WTC11 (cell line): ENCODE measurements at places on chromosomes 16 and 17. TPM values are rescaled to one million over a fixed set of nuclear protein-coding genes. Genes with fewer than 3 reads are reported as not detected.

KRT27 gene
- not detected in 3 replicates for total RNA-seq

GPRC5B gene
- 104 to 107 TPM (median 105 TPM) in 3 replicates for total RNA-seq

KLHL10 gene
- 0.14 to 0.35 TPM (median 0.14 TPM) in 3 replicates for total RNA-seq

DNA sequence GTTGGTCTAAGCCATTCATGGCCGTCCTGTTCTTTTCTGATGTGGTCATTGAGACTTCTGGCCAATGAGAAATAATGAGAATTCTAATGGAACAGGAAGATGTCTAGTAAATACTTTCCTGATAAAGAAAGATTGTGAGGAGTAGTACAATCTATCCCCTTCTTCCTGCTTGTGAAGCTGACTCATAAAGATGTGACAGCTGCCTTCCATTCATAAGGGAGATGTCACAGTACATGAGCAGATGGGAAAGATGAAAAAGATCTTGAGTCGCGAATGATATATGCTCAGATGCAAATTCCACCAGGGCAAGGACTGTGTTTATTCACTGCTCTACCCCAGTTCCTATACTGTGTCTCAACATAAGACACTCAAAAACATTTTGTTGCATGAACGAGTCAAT, 111.7 kb upstream of the FOXF1 start:
- no peak overlapping the region for H3K4me3 ChIP-seq
- H3K27me3 ChIP-seq, result no peaks in the 10 kb centered on the region
- no peaks in the 10 kb centered on the region for H3K36me3 ChIP-seq
- H3K4me1 ChIP-seq, result peaks cover 14% of the 10 kb centered on the region
- no peak for DNase-seq

GRCh38 chr16:69839240-69839688, 77.1 kb downstream of the WWP2 start:
- no peak overlapping the region for H3K27ac ChIP-seq
- peaks cover 3% of the 10 kb centered on the region; the same call in 1 of the 2 replicates for H3K4me1 ChIP-seq
- no peaks in the 10 kb centered on the region for H3K27me3 ChIP-seq
- peaks cover 14% of the 10 kb centered on the region for H3K36me3 ChIP-seq
- H3K4me3 ChIP-seq, result no peak overlapping the region

GRCh38 chr17:81197831-81198490, 24.8 kb downstream of the CEP131 start:
- peaks cover 2% of the 10 kb centered on the region; the same call in 1 of the 2 replicates for H3K36me3 ChIP-seq
- no peak for DNase-seq
- H3K27me3 ChIP-seq, result no peaks in the 10 kb centered on the region
- no peak overlapping the region for H3K27ac ChIP-seq
- H3K4me1 ChIP-seq, result no peaks in the 10 kb centered on the region

CDH3 gene
- 128 to 142 TPM (median 136 TPM) in 3 replicates for total RNA-seq

GRCh38 chr16:2437032-2437790, 8.0 kb downstream of the CCNF start:
- H3K4me3 ChIP-seq, result no peak overlapping the region
- DNase-seq, result no peak
- H3K36me3 ChIP-seq, result peaks cover 72% of the 10 kb centered on the region
- H3K4me1 ChIP-seq, result no peaks in the 10 kb centered on the region
- H3K27me3 ChIP-seq, result no peaks in the 10 kb centered on the region

GRCh38 chr17:44568945-44569858, 11.9 kb downstream of the FZD2 start:
- H3K36me3 ChIP-seq, result peaks cover 15% of the 10 kb centered on the region
- no peak overlapping the region for H3K4me3 ChIP-seq
- peak overlapping the region; percentile 63 for H3K27ac ChIP-seq

KRTAP16-1 gene
- not detected in 3 replicates for total RNA-seq

DNA sequence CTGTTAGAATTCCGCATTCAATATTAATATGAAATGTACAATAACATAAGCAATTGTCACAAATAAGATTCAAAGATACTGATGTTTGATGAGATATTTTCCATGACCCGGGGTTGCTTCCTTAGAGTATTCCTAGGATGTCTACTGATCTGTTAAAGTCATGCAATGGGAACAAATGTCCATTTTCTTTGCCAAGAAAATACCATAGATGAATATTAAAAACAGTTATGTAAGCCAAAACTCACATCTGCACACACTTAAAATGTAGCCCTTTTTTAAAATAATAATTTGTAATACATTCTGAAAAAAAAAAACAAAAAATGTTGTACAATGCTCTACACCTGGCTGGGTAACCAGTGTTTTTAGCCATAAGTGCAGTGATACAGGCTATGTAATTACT, 259.4 kb upstream of the AXIN2 start:
- H3K4me1 ChIP-seq, result no peaks in the 10 kb centered on the region
- no peaks in the 10 kb centered on the region for H3K27me3 ChIP-seq
- no peaks in the 10 kb centered on the region for H3K36me3 ChIP-seq
- DNase-seq, result no peak
- H3K27ac ChIP-seq, result no peak overlapping the region
- H3K4me3 ChIP-seq, result no peak overlapping the region

GRCh38 chr16:78075800-78076199, 23.7 kb upstream of the WWOX start:
- peaks cover 100% of the 10 kb centered on the region for H3K27me3 ChIP-seq
- no peak for DNase-seq
- no peaks in the 10 kb centered on the region for H3K36me3 ChIP-seq
- no peak overlapping the region for H3K4me3 ChIP-seq

FN3K gene
- 19.3 to 23.6 TPM (median 21.2 TPM) in 3 replicates for total RNA-seq

GRCh38 chr17:32564325-32564724, 77.5 kb downstream of the CDK5R1 start:
- no peak overlapping the region for H3K4me3 ChIP-seq
- H3K36me3 ChIP-seq, result no peaks in the 10 kb centered on the region
- peaks cover 9% of the 10 kb centered on the region for H3K4me1 ChIP-seq
- no peak overlapping the region for H3K27ac ChIP-seq

- no peak for DNase-seq
- H3K27me3 ChIP-seq, result no peaks in the 10 kb centered on the region; the same call in 1 of the 2 replicates
- no peak overlapping the region for H3K27ac ChIP-seq
- no peaks in the 10 kb centered on the region for H3K4me1 ChIP-seq
- no peaks in the 10 kb centered on the region for H3K36me3 ChIP-seq
These were observed 29.3 kb downstream of the PRSS54 start for GRCh38 chr16:58265480-58266052.

DNA sequence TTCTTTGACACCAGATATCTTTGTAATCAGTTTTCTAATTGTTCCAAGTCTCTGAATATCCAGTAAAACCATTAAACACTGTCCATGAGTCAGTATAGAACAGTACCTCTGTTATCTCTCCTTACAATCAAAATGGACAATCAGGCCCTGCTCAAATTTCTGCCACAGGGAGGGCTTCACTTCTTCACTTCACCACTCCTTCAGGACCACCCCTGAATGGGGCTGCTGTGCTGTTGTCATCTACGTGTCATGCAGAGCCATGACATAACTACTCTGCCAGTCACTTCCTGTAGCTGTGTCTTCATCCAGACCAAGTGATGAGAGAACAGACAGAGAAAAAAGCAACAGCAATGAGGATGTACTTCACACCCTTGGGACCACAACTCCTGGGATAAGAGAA, 116.9 kb downstream of the TANC2 start:
- no peaks in the 10 kb centered on the region for H3K4me1 ChIP-seq
- DNase-seq, result no peak
- no peaks in the 10 kb centered on the region for H3K27me3 ChIP-seq
- H3K27ac ChIP-seq, result no peak overlapping the region
- peaks cover 6% of the 10 kb centered on the region for H3K36me3 ChIP-seq

ARHGDIG gene
- 3.4 to 4.0 TPM (median 3.5 TPM) in 3 replicates for total RNA-seq

- no peak for DNase-seq
- H3K27ac ChIP-seq, result 0 out of 2 replicates have a peak overlapping the region, but pooled peaks have one; percentile 12
- H3K4me1 ChIP-seq, result no peaks in the 10 kb centered on the region
- peaks cover 67% of the 10 kb centered on the region for H3K36me3 ChIP-seq
These were observed 13.5 kb downstream of the KCTD2 start for GRCh38 chr17:75060434-75061054.

GRCh38 chr16:53998024-53998810, 288.4 kb downstream of the IRX3 start:
- no peaks in the 10 kb centered on the region; the same call in 1 of the 2 replicates for H3K36me3 ChIP-seq
- H3K4me3 ChIP-seq, result no peak overlapping the region
- H3K27me3 ChIP-seq, result no peaks in the 10 kb centered on the region
- no peak for DNase-seq
- H3K4me1 ChIP-seq, result 0 out of 2 replicates have a peak, but pooled peaks cover 4% of the 10 kb centered on the region
- no peak overlapping the region for H3K27ac ChIP-seq

- H3K36me3 ChIP-seq, result no peaks in the 10 kb centered on the region
- no peak overlapping the region for H3K4me3 ChIP-seq
- H3K27me3 ChIP-seq, result no peaks in the 10 kb centered on the region
- H3K27ac ChIP-seq, result peak overlapping the region; percentile 79
- H3K4me1 ChIP-seq, result peaks cover 42% of the 10 kb centered on the region
These were observed 221.0 kb downstream of the CCDC182 start for GRCh38 chr17:57523926-57524632.

- H3K4me3 ChIP-seq, result peak overlapping the region; percentile 79
- peaks cover 39% of the 10 kb centered on the region for H3K4me1 ChIP-seq
- no peaks in the 10 kb centered on the region for H3K36me3 ChIP-seq
- H3K27ac ChIP-seq, result no peak overlapping the region
These were observed 1.6 kb downstream of the ITGA3 start for GRCh38 chr17:50057521-50057991.

HYDIN gene
- 2.6 to 3.3 TPM (median 3.0 TPM) in 3 replicates for total RNA-seq

- H3K27ac ChIP-seq, result no peak overlapping the region
- H3K27me3 ChIP-seq, result peaks cover 13% of the 10 kb centered on the region
- no peak for DNase-seq
- H3K4me3 ChIP-seq, result no peak overlapping the region
- H3K4me1 ChIP-seq, result peaks cover 4% of the 10 kb centered on the region; the same call in 1 of the 2 replicates
These were observed 2.8 kb downstream of the FN3K start for GRCh38 chr17:82737967-82738877.
